ENCODE measurements at places on chromosomes 11 and 22. TPM values are rescaled to one million over a fixed set of nuclear protein-coding genes. Genes with fewer than 3 reads are reported as not detected.

DNA sequence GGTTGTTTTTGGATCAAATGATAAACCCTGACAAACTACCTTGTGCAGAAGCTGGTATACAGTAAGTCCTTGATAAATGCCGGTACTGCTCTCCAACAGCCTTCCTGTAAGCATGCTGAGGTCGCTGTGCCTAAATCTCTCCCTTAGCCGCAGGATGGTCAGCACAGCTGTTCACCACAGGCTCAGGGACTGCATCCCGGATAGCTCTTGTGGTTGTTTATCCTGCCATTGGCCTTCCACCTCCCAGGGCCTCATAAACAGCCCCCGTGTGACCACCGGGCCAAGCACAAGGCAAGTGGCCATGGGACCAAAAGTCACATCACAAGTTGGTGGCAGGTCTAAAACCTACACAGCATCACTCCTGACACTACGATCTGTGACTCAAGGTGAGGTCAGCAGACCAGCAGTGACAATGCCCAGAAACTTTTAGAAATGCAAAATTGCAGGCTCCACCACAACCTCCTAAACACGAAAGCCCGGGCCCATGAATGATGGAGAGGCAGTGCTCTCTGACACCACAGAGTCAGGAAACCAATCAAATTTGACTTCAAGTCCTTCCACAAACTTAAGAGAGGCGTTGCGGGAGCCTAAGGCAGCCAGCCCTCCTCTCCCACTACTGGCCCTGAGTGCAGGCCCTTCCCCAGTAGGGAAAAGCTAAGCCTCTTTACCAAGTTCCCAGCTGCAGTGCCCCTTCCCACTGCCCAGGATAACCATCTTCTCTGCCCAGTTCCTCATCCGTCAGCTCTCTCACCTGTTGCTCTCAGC lies 3.9 kb downstream of the SPATA19 start:
- DNase-seq, result no peak

DNA sequence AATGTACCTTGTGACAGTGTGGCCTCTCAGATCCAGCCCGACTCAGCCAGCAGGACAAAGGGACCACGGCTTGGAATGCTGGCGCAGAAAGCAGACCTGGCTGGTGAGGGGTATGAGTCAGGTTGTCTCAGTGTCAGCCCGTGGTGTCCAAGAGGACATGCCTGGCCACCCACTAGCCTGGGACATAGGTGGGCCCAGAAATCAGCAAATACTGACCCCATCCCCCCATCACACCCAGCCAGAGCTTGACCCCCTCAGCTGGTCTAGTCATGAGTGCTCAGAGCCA lies 4.5 kb downstream of the BANF1 start:
- no peak for DNase-seq

PRG3 gene
- total RNA-seq, result not detected

USP2 gene
- 10.4 TPM for total RNA-seq

OR51B5 gene
- 0.29 TPM for total RNA-seq

OLFML1 gene
- total RNA-seq, result 35.0 TPM

All from posterior vena cava (tissue), 2 donors.